ENCODE measurements at places on chromosomes 5 and 9. TPM values are rescaled to one million over a fixed set of nuclear protein-coding genes. Genes with fewer than 3 reads are reported as not detected.

TSLP gene
- 0.12 TPM for total RNA-seq

DNA sequence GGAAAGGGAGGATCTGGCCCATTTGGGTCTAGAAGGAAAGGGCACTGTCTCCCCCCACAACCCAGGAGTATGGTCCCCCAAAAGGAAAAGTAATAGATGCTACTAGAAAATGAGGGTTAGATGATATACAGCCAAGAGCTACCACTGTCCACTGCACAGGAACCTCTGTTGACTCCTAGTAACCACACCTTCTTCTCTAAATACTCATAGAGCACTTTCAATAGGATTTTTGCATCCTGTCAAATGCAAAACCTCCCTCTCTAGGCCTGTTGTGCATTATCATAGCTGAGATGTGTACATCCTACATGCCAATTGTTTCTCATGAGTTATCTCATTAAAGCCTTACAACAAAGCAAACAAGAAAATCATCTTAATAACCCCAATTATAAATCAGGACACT is 66.8 kb downstream of the THBS4 start:
- peaks cover 6% of the 10 kb centered on the region for H3K4me1 ChIP-seq
- no peaks in the 10 kb centered on the region for H3K36me3 ChIP-seq
- DNase-seq = no peak
- no peak overlapping the region for H3K27ac ChIP-seq

GRCh38 chr5:2008851-2009629 is 126.3 kb upstream of the IRX4 start:
- no peaks in the 10 kb centered on the region for H3K4me1 ChIP-seq
- H3K27ac ChIP-seq = no peak overlapping the region
- no peaks in the 10 kb centered on the region for H3K36me3 ChIP-seq
- no peak for DNase-seq

- no peaks in the 10 kb centered on the region for H3K27me3 ChIP-seq
- no peak for DNase-seq
- H3K4me3 ChIP-seq = no peak overlapping the region
- no peaks in the 10 kb centered on the region for H3K36me3 ChIP-seq
Observed at GRCh38 chr5:65355301-65355700, 126.4 kb downstream of the ADAMTS6 start.
